Hair follicle dermal papilla cell (primary cell): ENCODE measurements at places on chromosomes 3 and 15. TPM values are rescaled to one million over a fixed set of nuclear protein-coding genes. Genes with fewer than 3 reads are reported as not detected.

The CCRL2 gene
- 0.12 and 0.32 TPM in 2 replicates for total RNA-seq

The MGLL gene
- total RNA-seq = 63.6 and 74.0 TPM in 2 replicates

The NAALADL2 gene
- 19.9 and 30.5 TPM in 2 replicates for total RNA-seq

The DPPA2 gene
- total RNA-seq = not detected in 2 replicates

The CD47 gene
- 108 and 123 TPM in 2 replicates for total RNA-seq

The ACSBG1 gene
- not detected in 2 replicates for total RNA-seq

The LTK gene
- total RNA-seq = 0.12 and 0.32 TPM in 2 replicates

The RASSF1 gene
- total RNA-seq = 30.8 and 37.2 TPM in 2 replicates

The GAP43 gene
- 0.12 and 0.16 TPM in 2 replicates for total RNA-seq

The ACTRT3 gene
- total RNA-seq = 9.2 TPM in 2 replicates

The SCAPER gene
- total RNA-seq = 6.7 and 12.8 TPM in 2 replicates

The NOX5 gene
- 0.49 and 0.65 TPM in 2 replicates for total RNA-seq

The MAP6D1 gene
- total RNA-seq = 2.1 and 2.8 TPM in 2 replicates

The OR5K2 gene
- total RNA-seq = not detected in 2 replicates

The RAB6B gene
- total RNA-seq = 0.61 and 0.81 TPM in 2 replicates

The MAPKBP1 gene
- 40.0 and 44.9 TPM in 2 replicates for total RNA-seq

The CMTM7 gene
- 4.3 and 6.2 TPM in 2 replicates for total RNA-seq

The MUC20 gene
- total RNA-seq = 0.49 and 0.65 TPM in 2 replicates

The QRICH1 gene
- 96.7 and 144 TPM in 2 replicates for total RNA-seq

The ZSCAN2 gene
- 7.5 and 7.8 TPM in 2 replicates for total RNA-seq

The MCF2L2 gene
- 0.32 and 0.36 TPM in 2 replicates for total RNA-seq

The FAM162A gene
- 6.8 and 8.8 TPM in 2 replicates for total RNA-seq

The FOXB1 gene
- not detected in 2 replicates for total RNA-seq

The ITIH1 gene
- total RNA-seq = not detected in 2 replicates

The PLSCR2 gene
- not detected in 2 replicates for total RNA-seq

The CERS3 gene
- under 0.01 and 0.36 TPM in 2 replicates for total RNA-seq

The TMEM108 gene
- total RNA-seq = not detected in 2 replicates

The NR2E3 gene
- total RNA-seq = 0.16 TPM in 1 of 2 replicates, not detected in the other
